ENCODE measurements at places on chromosomes 5 and 9. TPM values are rescaled to one million over a fixed set of nuclear protein-coding genes. Genes with fewer than 3 reads are reported as not detected.

Gene TPPP
- total RNA-seq = 0.02 TPM

Gene ZNF483
- 2.3 TPM for total RNA-seq

Gene PRR7
- total RNA-seq = 8.2 TPM

Gene SLC2A6
- 0.83 TPM for total RNA-seq

Gene ENHO
- total RNA-seq = 0.19 TPM

DNA sequence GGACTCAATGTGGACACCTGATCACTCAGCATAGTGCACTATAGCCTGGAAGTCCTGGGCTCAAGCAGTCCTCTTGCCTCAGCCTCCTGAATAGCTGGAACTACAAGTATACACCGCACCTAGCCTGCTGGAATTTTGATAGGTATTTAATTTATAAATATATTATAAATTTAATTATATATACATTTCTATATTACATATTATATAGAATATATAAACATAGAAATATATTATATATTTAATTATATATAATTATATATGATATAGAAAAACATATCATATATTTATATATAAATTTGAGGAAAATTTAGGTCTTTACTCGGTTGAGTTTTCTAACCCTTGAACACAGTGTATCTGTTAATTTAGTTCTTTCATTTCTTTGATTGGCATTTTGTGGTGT, 15.2 kb upstream of the PSIP1 start:
- H3K4me1 ChIP-seq = peaks cover 5% of the 10 kb centered on the region
- DNase-seq = no peak
- no peak overlapping the region for H3K27ac ChIP-seq
- no peaks in the 10 kb centered on the region for H3K27me3 ChIP-seq
- H3K4me3 ChIP-seq = no peak overlapping the region
- H3K36me3 ChIP-seq = no peaks in the 10 kb centered on the region

DNA sequence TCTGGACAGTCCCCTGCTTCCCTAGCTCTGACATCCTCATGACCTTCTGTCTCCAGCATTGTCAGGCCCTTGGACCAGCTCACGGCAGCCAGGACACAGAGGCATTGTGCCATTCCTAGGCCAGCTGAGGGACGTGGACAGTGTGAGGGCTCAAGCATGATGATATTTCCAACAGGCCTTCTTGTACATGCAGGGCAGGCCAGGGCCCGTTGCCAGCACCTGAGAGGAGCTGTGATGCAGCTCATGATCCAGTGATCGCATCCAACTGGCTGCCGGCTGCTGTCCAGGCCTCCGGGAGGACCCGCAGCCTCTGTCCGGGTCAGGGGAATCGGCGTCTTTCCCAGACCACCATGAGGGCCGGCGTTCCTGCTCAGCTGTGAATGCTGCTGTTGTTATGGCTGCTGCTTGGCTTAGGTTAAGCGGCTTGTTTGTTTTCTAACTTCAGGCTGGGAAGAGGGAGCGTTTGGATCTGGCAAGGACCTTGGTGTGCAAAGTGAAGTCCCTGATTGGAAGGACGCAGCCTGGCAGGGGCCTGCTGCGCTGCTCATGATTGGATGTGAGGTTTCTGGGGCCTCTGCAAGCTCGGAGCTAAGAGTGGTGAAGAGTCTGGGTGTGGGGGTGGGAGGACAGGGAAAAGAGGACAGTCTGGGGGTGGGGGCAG, 53.8 kb downstream of the PDZD2 start:
- DNase-seq = no peak
- H3K4me3 ChIP-seq = no peak overlapping the region
- H3K36me3 ChIP-seq = no peaks in the 10 kb centered on the region

- DNase-seq = no peak
- no peaks in the 10 kb centered on the region for H3K27me3 ChIP-seq
- H3K27ac ChIP-seq = no peak overlapping the region
- no peak overlapping the region for H3K4me3 ChIP-seq
- peaks cover 9% of the 10 kb centered on the region for H3K4me1 ChIP-seq
Observed at GRCh38 chr9:126371007-126371870, 44.6 kb downstream of the MVB12B start.

- H3K4me3 ChIP-seq = no peak overlapping the region
- no peaks in the 10 kb centered on the region for H3K27me3 ChIP-seq
- no peak overlapping the region for H3K27ac ChIP-seq
- H3K36me3 ChIP-seq = no peaks in the 10 kb centered on the region
Observed at GRCh38 chr9:92507496-92507895, 25.2 kb upstream of the ASPN start.

GRCh38 chr9:37293664-37294524, 128.6 kb upstream of the GRHPR start:
- peak overlapping the region; percentile 81 for H3K27ac ChIP-seq
- H3K27me3 ChIP-seq = no peaks in the 10 kb centered on the region
- peaks cover 14% of the 10 kb centered on the region for H3K36me3 ChIP-seq
- no peak for DNase-seq

DNA sequence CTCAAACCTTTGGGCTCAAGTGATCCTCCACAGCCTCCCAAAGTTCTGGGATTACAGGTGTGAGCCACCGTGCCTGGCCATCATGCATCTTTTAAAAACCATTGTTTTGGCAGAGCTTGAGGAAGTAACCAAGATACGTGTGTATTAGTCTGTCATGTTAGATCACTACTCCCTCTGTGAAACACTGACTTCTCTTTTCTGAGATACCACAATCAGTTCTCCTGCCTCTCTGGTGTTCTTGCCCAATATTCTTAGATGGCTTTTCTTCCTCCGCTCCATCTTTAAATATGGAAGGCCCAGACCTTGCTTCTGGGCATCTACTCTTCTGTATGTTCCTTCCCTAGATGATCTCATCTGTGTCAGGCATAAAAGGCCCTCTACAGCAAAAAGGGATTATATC, 14.2 kb upstream of the CCNB1 start:
- no peak overlapping the region for H3K27ac ChIP-seq
- no peaks in the 10 kb centered on the region for H3K36me3 ChIP-seq
- DNase-seq = no peak
- no peaks in the 10 kb centered on the region for H3K27me3 ChIP-seq
- H3K4me1 ChIP-seq = no peaks in the 10 kb centered on the region

- H3K27ac ChIP-seq = no peak overlapping the region
- peaks cover 5% of the 10 kb centered on the region for H3K4me1 ChIP-seq
- no peaks in the 10 kb centered on the region for H3K27me3 ChIP-seq
- no peak overlapping the region for H3K4me3 ChIP-seq
Observed at GRCh38 chr9:134366223-134367031, 40.2 kb downstream of the RXRA start.

GRCh38 chr5:140690376-140690932, 716 bp downstream of the HARS1 start:
- peaks cover 35% of the 10 kb centered on the region for H3K4me1 ChIP-seq
- peak overlapping the region; percentile 97 for H3K27ac ChIP-seq
- no peaks in the 10 kb centered on the region for H3K27me3 ChIP-seq
- H3K4me3 ChIP-seq = peak overlapping the region; percentile 100

- no peaks in the 10 kb centered on the region for H3K4me1 ChIP-seq
- no peak overlapping the region for H3K27ac ChIP-seq
- H3K36me3 ChIP-seq = no peaks in the 10 kb centered on the region
- peaks cover 6% of the 10 kb centered on the region for H3K27me3 ChIP-seq
- H3K4me3 ChIP-seq = no peak overlapping the region
Observed at GRCh38 chr9:101232405-101232977, 152.3 kb downstream of the BAAT start.

GRCh38 chr9:124793015-124793541, 16.1 kb downstream of the OLFML2A start:
- no peaks in the 10 kb centered on the region for H3K4me1 ChIP-seq
- DNase-seq = no peak
- no peak overlapping the region for H3K27ac ChIP-seq
- H3K36me3 ChIP-seq = no peaks in the 10 kb centered on the region

DNA sequence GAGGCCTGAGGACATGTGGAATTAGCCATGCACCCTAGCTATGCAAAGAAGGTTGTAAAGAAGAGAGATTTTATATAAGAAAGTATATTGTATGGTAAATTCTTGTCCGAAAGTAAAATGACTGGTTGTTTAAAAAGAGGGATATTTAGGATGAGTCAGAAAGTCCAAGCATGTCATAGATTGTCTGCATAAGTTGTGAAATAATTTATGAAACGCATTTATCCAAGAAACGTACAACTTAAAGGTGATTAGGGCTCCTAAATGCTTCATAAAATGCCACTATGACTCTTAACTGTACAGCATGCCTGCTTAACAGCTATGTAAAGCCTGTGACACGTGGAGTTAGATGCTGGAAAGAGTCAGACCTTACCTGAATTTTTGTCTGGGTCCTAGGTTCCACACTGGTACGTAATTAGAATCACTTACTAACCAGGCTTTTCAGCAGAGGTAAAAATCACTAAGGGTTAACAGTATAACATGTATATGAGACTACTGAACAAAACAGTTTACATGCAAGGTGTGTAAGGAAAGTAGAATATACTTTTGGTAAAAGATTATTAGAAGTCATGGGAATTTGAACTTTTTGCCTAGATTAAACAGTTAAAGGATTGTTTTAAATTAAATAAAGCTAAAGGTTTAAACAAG, 37.0 kb upstream of the ARL15 start:
- H3K4me3 ChIP-seq = no peak overlapping the region
- DNase-seq = no peak
- no peaks in the 10 kb centered on the region for H3K27me3 ChIP-seq

DNA sequence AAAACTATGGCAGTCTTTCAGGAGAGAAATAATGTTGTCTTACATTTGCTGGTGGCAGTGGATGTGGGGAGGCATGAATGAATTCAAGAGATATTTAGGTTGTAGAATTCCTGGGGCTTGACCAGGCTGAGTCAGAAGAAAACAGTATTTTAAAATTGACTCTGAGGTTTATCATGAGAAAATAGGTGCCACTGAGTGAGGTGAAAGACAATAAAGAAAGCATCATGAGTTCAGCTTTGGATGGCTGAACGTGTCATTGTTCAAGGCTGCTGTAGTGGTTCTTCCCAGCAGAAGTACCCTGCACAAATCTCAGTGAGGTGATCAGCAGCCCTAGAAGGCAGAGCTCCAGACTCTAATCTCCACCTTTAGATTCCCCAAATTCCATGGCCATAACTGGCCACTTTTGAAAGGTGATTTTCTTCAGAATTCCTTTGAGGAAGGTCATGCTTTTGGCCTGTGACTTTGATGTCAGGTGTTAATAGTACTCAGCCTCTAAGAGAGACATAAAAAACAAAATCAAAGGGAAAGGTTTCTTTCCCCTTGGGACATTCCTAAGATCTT, 395.4 kb downstream of the NTRK2 start:
- H3K27me3 ChIP-seq = no peaks in the 10 kb centered on the region
- H3K4me3 ChIP-seq = no peak overlapping the region
- H3K4me1 ChIP-seq = no peaks in the 10 kb centered on the region
- H3K36me3 ChIP-seq = peaks cover 1% of the 10 kb centered on the region
- no peak overlapping the region for H3K27ac ChIP-seq

DNA sequence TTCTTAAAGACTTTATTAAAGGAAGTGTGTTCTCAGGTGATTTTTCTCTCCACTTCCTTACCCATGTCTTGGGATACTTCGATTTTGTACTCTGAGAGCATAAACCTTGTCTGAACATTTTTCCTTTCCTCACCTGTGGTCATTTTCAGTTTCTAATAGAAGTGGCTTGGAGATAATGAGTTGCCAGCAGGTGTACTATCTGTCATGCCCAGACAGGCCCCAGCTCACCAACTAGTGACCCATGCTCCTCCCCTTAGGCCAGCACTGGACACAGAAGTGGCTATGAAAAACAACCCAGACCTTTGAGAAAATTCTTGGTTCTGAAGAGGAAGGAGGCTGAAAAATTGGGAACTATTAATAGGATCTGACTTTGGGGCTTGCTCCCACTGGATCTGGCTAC, 49.2 kb upstream of the SMIM32 start:
- H3K27me3 ChIP-seq = peaks cover 3% of the 10 kb centered on the region
- no peak overlapping the region for H3K4me3 ChIP-seq
- no peaks in the 10 kb centered on the region for H3K4me1 ChIP-seq
- no peaks in the 10 kb centered on the region for H3K36me3 ChIP-seq
- no peak overlapping the region for H3K27ac ChIP-seq

DNA sequence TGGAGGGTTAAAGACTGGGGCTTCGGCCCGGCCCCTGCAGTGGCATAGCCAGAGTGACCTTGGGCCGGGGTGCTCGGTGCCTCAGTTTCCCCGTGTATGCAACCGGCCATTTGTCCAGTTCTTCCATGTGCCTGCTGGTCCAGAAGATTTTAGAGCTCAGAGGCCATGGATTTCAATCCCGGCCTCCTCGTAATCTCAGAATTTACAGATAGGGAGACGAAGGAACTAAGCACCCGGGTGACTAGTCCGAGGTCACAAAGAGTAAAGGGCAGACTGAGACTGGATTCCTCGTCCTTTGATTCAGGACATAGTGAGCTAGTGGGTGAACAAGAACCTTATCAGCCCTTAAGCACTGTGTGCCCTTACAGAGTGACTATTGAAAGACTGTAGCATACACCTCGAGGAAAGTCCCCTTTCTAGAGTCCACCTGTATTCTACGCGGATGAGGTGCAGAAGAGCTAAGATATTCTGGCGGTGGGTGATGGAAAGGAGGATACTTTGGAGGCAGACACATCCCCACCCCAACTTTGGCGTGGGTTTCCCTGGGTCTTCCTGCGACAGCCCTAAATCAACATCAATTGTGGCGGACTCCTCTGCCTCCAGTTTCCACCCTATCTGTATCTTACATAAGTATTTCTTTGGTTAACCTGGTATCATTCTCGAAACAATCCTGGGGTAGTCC, 597 bp downstream of the SLC31A1 start:
- H3K36me3 ChIP-seq = no peaks in the 10 kb centered on the region
- H3K4me3 ChIP-seq = peak overlapping the region; percentile 95
- peak; percentile 7 for DNase-seq
- H3K4me1 ChIP-seq = peaks cover 34% of the 10 kb centered on the region

DNA sequence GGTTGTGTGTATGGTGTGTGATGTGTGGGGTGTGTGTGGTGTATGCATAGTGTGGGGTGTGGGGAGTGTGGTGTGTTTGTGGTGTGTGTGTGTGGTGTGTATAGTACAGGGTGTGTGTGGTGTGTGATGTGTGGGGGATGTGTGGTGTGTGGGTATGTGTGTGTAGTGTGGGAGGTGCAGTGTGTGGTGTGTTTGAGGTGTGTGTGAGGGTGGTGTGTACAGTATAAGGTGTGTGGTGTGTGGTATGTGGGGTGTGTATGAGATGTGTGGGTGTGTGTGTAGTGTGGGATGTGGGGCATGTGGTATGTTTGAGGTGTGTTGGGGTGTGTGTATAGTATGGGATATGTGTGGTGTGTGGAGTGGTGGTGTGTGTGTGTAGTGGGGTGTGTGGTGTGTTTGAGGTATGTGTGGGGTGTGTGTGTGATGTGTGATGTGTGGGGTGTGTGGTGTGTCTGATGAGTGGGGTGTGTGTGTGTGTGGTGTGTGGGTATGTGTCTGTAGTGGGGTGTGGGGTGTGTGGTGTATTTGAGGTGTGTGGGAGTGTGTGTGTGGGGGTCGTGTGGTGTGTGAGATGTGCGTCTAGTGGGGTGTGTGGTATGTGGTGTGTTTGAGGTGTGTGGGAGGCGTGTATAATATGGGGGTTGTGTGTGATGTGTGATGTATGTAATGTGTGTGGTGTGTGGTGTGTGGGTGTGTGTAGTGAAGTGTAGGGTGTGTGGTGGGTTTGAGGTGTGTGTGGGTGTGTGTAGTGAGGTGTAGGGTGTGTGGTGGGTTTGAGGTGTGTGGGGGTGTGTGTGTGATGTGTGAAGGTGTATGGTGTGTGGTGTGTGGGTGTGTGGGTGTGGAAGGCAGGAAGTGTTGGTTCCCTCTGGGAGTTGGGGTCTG, 8.6 kb downstream of the ECSCR start:
- H3K4me1 ChIP-seq = peaks cover 35% of the 10 kb centered on the region
- no peak for DNase-seq
- no peaks in the 10 kb centered on the region for H3K36me3 ChIP-seq
- H3K4me3 ChIP-seq = no peak overlapping the region

- no peaks in the 10 kb centered on the region for H3K36me3 ChIP-seq
- no peak overlapping the region for H3K4me3 ChIP-seq
- no peak for DNase-seq
- peaks cover 15% of the 10 kb centered on the region for H3K27me3 ChIP-seq
- H3K4me1 ChIP-seq = no peaks in the 10 kb centered on the region
Observed at GRCh38 chr5:72760259-72760658, 56.2 kb upstream of the TNPO1 start.
